Small intestine (tissue), 16 donors: ENCODE measurements at places on chromosomes 13 and 19.
A peak's percentile ranks its signal among the peaks of the same experiment; 100 is the strongest.

DNA sequence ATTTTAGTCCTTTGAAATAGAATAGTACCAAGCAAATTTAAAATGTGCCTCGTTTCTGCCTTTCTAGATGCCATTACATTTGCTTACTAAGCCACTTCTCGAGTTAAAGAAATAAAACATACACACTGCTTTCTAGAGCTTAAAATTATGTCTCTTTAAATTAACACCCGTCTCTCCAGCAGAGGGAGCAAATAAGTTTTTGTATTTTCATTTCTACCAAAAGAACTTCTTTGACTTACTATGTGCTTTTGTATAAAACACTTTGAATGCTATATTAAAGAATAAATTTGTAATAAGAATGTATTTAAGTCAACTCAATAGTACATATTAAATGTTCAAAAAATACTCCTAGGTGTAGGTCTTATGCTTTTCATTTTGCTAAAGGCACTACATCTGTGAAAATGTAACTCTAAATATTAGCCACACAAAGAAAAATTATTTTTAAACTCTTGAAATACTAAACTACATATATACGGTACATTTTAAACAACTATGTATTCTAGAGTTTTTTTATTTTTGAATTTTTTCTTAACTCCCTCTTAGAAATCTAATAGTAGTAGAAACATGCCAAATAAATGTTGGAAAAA is 269.3 kb upstream of the MIR17HG start:
- DNase-seq: peak; percentile 11

- no peak for DNase-seq
Measured at GRCh38 chr13:108525827-108526226, 103.6 kb upstream of the MYO16 start.

GRCh38 chr13:58979851-58980250 is 1183.9 kb downstream of the DIAPH3 start:
- DNase-seq: no peak

- DNase-seq: no peak
Measured at GRCh38 chr19:48681127-48681470, 8.3 kb upstream of the NTN5 start.

DNA sequence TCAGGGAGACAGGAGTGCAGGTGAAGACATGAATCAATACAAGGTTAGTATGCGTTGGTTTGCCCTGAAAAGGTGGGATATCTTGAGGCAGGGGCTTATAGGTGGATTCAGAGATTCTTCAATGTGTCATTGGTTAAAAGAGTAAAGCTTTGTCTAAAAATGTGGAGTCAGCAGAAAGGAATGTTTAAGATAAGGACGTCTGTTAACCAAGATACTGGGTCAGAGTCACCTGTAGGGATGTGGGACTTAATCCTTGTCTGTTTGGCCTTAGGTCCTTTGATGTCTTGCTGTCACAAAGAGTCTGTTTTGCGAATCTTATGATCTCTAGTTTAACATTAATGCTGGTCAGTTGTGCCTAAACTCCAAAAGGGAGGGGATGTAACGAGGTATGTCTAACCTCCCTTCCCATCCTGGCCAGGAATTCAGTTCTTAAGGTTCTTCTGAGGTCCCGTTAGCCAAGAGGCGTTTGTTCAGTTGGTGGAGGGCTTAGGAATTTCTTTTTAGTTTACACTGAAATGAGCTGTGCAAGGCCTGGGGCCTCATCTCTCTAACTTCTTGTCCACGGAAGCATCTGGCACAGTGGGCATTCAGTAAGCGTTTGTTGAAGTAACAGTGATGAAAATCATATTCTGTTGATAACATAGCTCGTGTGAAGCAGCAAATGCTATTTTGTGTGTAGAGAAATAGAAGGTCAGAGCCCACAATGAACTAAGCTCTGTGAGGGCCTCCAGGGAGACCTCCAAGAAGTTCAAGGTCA is 96.2 kb upstream of the RNF113B start:
- no peak for DNase-seq

DNA sequence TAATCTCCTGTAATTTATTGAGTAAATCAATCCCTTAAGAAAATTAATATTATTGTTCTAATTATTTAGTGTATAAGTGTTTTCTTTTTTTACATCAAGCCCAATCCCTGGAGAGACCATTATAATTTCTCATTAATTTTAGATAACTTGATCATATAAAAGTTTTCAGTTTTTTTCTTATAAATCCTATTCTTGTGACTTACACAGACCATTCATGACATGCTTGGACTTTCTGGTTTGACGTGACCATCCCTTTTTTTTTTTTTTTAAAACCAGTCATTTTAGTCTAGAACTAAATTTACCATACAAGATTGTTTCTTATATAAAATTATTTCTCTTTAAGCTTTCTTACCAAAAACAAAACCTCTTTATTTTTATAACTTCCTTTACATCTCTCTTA is 5.4 kb upstream of the MTRF1 start:
- DNase-seq: no peak

GRCh38 chr13:76853481-76853880 is 32.7 kb downstream of the KCTD12 start:
- DNase-seq: no peak
